ENCODE measurements at places on chromosomes 7 and 10.

GRCh38 chr10:75462865-75463264, 31.4 kb downstream of the LRMDA start:
- no peak for DNase-seq

DNA sequence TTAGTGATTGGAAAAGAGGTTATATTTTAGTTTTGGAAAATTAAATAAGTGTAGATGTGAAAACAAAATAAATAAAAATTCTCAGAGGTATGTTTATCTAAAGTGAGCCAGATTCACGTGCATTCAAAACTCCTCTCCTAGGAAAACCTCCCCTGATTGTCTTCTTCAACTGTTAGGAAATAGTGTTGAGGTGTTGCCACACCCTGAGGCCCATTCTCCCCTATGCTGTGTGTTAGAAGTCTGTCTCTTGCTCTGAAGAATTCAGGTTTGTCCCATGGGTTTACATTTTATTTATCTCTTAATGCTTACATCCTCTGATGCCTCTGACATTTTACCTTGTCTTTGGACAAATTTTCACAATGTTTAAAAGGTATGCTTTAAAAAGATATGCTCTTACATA, 40.3 kb downstream of the PTPRE start:
- DNase-seq: no peak

DNA sequence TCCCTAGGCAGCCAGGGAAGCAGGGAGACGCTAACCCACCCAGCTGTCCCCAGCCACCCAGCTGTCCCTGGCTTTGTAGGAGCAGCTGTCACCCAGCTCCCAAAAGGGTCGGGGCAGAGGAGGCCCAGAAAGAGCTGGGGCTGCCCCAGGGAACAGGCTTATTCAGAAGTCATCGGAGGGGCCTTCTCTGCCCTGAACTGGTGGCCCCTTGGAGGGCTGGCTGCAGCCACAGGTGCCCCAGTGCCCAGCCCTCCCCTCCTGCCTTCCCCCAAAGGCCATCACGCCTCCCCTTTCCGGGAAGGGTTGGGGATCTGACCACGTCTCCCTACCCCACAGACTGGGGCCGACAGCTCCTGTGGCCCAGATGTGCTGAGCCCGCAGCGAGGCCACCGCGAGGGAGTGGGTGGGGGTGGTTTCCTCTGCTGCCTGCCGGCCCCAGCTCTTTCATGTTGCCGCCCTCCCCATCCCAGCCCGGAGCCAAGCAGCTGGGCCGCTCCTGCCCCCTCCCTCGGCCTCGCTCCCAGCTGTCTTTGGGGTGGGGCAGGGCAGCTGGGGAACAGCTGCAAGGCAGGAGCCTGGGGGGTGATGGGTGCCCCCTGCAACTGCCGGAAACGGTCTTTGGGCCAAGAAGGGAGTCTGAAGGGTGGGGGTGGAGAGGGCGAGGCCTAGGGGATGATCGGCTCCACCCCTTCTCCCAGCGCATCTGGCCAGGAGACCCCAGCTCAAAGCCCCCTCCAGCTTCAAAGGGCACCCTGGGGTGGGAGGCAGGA, 16.8 kb downstream of the TRIM8 start:
- no peak for DNase-seq

DNA sequence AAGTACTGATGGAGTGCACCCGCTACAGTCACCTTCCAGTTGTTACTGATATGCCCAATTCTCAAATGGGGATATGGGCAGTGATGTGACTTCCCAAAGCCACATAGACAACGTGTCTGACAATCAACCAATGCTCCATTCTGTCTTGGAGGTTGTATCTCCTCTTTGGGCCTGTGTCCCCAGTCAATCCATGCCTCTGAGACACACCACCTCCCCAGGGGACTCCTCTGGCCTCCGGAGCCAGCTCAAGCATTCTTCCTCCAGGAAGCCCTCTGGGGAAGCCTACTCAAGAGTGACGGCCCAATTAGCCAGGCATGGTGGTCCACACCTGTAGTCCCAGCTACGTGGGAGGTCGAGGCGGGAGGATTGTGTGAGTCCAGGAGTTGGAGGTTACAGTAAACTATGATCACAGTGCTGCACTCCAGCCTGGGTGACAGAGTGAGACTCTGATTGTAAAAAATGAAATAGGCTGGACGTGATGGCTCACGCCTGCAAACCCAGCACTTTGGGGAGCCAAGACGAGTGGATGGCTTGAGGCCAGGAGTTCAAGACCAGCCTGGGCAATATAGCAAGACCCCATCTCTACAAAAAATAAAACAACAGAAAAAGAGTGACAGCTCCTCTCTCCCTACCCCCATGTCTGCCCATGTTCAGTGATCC, 99.5 kb upstream of the TNRC18 start:
- DNase-seq: no peak

GRCh38 chr7:81776161-81776560, 6.3 kb upstream of the HGF start:
- DNase-seq: no peak

GRCh38 chr7:105794741-105795729, 81.4 kb downstream of the ATXN7L1 start:
- no peak for DNase-seq

DNA sequence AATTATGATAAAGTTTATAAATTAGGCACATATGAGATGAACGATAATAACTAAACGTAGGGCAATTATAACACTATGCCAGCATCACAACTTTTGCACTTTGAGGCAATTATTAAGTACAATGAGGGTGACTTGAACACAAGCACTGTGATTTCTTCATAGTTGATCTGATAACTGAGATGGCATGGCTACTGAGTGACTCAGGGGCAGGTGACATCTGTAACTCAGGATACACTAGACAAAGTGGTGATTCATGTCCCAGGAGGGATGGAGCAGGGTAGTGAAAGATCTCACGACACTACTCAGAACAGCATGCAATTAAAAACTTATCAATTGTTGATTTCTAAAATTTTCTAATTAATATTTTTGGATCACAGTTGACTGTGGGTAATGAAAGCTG, 98.3 kb upstream of the ARHGAP21 start:
- DNase-seq: no peak

- no peak for DNase-seq
These were observed 154.5 kb upstream of the ZNF32 start for GRCh38 chr10:43802988-43803696.

GRCh38 chr10:91208642-91209041, 11.8 kb upstream of the PCGF5 start:
- no peak for DNase-seq

- no peak for DNase-seq
These were observed 3.3 kb downstream of the MAPK8 start for GRCh38 chr10:48309711-48310226.

DNA sequence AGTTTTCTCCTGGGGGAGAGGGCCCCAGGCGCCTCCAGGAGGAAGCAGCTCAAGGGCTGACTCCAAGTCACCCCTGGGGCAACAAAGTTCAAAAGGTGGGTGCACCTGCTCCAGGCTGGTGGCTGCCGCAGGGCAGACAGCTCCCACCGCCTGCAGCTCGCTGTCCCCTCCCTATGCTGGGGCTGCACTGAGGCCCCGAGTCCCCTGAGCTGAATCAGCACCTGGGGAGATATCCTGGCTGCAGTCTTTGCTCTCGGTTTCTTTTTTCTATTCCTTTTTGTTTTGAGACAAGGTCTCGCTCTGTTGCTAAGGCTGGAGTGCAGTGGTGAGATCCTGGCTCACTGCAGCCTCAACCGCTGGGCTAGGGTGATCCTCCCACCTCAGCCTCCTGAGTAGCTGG, 183.4 kb downstream of the DNAJB6 start:
- DNase-seq: no peak

DNA sequence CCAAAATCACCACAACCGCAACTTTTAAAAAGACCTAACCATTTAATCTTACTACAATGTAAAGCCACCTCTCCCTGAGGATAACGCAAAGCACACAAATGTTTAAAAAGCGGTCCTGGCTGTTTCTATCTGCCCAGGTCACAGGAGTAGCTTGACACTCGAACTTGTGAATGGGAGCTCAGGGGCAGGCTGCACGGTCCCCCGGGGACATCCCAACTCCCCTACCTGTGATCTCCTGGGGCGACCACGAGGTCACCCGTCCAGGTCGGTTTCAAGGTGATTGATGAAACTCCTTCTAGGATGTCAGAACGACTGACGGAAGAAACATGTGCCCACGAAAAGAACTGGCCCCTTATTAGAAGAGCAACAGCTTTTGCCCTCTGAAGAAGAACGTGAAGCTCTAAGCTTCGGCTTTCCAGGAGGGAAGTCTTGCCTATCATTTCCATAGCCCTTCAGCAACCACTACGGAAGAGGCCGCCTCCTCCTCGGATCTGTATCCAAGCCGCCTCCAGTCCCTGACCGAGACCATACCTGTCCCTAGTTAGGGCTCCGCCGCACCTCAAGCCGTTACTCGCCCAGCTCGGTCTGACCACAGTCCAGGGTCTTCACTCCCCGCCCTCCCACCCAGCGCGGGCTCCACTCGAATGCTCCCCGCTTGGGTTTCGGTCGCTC, 459 bp downstream of the CYCS start:
- no peak for DNase-seq

DNA sequence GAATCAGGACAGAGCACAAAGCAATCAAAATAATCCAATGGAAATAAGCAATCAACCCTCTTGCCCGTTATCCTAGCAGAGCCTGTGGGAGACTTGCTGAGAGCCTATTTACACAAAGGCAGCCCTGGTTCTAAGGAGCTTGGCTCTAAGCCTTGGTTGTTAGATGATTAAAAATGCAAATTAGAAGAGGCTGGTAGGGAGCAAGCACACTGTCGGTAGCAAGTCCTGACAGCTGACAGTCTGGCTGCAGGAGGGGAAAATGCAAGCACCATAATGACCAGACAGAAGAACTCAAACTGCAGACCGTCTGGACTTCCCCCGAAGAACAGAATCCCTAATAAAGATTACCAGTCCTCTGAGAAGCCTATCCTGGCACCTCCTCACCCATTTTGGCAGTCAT, 131.8 kb upstream of the CTTNBP2 start:
- no peak for DNase-seq

DNA sequence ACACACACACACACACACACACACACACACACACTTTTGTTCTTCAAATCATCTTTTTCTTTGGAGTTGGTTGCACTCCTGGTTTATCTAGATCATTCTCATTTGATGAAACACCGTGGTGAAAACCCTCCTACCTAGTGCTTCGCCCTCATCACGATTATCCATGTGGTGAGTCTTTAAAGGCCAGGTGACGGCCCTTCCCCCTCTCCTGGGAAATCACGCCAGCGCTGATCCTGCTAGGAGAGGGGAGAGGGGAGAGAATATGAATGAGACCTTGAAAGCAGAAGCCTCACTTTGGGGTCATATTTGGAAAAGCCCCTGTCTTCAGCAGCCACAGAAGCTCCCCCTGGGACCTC, 103.9 kb upstream of the LRRC4 start:
- no peak for DNase-seq

DNA sequence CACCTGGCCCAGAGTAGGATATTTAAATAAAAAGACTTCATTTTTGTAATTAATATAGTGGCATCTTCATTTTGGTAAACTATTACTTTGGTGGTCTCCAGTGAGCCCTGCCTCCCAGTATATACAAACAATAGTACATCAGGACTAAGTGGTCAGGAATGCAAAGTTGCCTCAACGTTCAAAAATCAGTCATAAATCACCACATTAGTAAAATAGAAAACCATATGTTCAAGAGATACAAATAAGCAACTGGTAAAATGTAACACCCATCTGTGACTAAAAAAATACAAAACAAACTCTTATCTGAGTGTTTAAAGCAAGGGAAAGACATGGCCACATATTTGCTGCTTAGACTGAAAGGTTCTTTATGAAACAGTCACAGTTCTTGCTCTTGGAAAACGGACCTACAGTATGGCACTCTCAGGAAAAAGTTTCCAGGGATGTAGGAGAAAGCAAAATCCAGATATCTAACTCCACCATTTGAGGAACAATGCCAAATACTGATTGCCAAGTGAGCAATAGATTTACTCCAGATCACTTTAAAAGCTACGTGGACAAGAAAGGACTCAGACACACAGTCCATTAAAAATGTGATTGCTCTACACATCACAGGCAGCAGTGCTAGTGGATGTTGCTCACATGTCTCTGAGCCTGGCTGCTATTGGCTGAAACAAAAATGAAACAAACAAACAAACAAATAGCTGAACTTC, 15.1 kb upstream of the RHOBTB1 start:
- no peak for DNase-seq

- DNase-seq: no peak
These were observed 17.7 kb upstream of the CXCL12 start for GRCh38 chr10:44402465-44403195.

All from mesothelial cell of epicardium (in vitro differentiated cells).